ENCODE measurements at places on chromosomes 2 and 18.

DNA sequence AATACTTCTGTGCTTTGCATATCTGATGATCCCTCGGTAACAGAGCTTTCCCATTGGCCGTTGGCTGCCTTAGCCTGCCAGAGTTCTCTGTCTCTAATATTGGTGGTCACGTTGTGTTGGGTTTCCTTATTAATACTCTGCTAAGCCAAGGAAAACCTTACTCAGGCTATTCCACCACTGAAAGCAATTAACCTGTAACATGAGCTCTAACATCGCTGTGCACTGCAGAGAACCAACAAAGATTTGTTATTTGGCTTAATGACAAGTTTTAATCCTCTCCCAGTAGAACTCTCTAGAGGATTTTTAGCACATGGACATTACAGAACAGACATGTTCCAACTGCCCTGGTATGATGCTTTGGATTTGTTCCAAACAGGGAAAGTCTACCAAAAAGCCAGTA, 825.9 kb upstream of the POU3F3 start:
- DNase-seq, result no peak

GRCh38 chr18:77055429-77056300, 76.9 kb downstream of the MBP start:
- DNase-seq, result no peak

GRCh38 chr2:225948903-225949302, 549.4 kb downstream of the NYAP2 start:
- DNase-seq, result peak; percentile 21

DNA sequence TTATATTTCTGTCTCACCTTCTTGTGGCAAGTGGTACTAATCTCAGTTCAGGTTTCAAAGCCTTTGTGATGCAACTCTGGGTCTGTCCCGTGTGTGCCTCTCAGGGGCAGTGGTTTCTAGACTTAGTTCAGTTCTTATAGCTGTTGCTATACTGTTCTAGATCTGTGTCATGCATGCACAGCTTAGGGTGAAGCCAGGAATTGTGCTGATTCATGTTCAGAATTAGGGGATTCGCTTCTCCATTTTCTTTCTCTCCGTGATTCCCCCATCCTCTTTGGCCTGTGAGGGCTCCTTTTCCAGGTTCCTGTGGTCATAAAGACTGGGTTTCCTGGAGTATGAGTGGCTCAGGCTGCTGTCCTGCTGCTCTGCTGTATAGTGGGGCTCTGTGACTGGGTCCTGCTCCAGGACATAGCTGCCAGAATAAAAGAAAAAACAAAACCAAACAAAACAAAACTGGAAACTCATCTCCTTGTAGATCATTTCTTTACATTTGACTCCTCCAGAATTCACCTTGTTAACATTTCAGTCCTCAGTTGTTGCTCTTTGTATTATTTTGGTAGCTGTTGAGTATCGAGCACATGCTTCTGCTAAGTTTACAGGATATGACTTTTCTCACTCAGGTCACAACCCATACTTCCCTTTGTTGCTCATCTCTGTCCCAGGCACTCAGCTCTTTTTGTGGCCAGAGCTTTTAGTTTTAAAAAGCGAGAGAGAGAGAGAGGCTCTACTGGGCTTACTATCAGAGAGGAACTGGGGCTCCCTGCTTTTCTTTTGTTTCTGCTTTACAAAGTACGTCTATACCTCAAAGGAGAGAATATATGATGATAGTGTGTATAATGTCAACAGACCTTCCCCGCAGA, 34.2 kb downstream of the CERS6 start:
- DNase-seq, result peak; percentile 48

DNA sequence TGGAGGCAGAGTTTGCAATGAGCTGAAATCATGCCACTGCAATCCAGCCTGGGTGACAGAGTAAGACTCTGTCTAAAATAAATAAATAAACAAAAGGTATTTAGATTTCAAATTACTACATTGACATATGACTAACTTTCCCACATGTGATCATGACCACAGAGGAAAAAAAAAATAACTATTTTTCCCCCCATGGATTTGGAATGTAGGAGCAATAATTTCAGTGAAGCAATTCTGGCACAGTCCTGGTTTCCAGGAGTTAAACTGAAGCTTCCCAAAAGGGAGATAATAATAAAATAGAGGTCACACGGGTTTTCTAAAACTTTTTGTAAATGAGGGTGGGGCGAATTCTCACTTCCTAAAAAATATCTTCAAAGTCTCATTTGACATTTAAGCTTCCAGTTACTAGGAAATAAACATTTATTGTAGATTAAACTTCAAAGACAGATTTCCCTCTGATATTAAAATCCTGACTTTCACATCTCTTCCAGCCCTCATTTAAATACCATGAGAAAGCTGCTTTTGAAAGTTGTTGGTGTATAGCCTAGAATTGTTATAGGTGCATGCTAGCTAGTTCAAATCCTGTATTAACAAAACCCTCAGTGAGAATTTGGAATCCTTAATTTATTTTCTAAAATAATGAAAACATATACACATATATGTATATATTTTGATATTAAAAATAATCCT, 20.7 kb downstream of the SLC19A3 start:
- DNase-seq, result no peak

DNA sequence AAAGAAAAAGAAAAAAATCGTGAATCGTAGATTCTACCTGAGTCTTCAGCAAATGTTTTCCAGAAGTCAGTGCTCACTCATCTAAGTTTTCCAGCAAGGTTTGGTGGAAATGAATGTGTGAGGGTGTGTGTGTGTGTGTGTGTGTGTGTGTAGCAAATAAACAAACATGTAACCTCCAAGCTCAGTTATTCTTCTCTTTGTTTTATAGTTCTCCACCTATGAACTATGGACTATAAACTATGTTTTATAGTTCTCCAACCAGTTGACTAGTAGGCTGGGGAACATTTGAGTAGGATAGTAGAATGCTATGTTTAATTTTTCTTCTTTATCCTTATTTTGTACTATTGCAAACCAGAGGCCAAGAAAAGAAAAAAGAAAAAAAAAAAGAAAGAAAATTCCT, 44.6 kb upstream of the SERPINE2 start:
- no peak for DNase-seq

GRCh38 chr18:68925268-68925667, 127.4 kb downstream of the CCDC102B start:
- peak; percentile 69 for DNase-seq
